EH (cell line): ENCODE measurements at places on chromosomes 6 and 20.

GRCh38 chr6:12804952-12805645, 88.5 kb downstream of the PHACTR1 start:
- no peak for DNase-seq

GRCh38 chr6:9553002-9553401, 861.9 kb downstream of the TFAP2A start:
- DNase-seq, result no peak

- DNase-seq, result peak; percentile 69
These were observed 18.2 kb downstream of the GNAS-AS1 start for GRCh38 chr20:58832457-58832856.

- DNase-seq, result no peak
These were observed 78.7 kb upstream of the SASH1 start for GRCh38 chr6:148263961-148264360.

DNA sequence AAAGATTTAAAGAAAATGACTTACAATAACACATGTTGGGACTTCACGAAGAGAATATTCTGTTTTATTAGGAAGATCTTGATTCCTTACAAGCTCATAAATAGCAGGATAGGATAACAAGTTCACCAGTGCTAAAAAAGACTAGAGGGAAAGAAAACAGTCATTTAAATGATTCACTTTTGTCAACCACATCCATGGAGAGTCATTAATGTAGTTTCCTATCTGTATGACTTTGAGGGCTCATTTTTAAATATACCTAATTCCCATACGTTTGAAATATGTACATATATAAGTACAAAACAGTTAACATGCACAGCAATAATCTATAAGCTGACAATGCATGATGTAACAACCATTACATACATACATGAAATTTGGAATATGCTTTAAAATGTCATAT, 111.1 kb downstream of the TBC1D32 start:
- DNase-seq, result no peak

DNA sequence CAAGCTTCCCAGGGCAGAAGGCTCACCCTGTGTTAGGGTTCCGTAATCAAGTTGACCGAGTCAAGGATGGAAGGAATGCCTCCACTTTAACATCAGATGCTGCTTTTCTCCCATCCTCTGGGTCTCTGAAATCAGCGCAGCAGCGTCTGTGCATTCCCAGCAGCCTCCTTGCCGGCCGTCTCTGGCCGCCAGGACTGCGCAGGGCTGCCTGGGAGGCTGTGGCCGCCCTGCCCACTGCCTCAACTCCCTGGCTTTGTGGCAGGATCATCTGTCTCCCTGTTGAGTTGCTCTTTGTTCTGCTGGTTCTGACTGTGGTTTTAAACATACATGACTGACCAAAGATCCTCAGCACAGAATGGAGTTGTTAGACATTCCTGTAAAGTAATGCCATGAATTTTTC, 56.5 kb downstream of the DLL1 start:
- DNase-seq, result no peak
